ENCODE measurements at places on chromosomes 12 and 14. TPM values are rescaled to one million over a fixed set of nuclear protein-coding genes. Genes with fewer than 3 reads are reported as not detected.

MAP3K9 gene
- 19.5 TPM for total RNA-seq

DNA sequence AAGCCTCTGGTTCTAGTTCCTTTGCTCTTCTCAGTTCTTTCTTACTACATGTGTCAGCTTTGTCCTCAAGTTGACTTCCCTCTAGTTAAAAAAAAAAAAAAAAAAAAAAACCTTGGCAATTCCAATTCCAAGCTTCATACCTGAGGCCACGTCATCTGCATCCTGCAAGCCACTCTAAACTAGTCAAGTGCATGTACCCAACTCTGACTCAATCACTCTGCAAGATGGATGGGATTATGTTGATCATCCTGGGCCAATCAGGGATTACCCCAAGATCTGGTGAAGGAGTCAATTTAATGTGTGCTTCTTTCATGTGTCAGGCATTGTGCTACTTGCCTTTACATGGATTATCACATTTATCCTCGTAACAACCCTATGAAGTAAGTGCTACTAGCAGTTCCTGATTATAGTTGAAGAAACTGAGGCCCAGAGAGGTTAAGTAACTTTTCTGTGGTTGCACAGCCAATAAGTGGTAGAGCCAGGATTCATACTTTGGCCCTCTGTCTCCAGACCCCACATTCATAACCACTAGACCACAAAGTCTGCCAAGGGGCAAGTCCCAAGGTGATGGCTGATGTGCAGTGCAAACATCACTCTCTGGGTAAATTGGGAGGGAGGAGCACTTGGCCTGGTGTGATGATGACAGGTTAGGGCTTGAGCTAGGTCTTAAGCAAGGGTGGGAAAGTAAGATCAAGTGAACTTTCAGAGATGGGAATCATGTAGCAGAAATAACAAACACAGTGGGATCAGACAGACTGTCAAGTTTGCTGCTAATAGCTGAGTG lies 17.3 kb upstream of the CCND2 start:
- no peak for DNase-seq

DNA sequence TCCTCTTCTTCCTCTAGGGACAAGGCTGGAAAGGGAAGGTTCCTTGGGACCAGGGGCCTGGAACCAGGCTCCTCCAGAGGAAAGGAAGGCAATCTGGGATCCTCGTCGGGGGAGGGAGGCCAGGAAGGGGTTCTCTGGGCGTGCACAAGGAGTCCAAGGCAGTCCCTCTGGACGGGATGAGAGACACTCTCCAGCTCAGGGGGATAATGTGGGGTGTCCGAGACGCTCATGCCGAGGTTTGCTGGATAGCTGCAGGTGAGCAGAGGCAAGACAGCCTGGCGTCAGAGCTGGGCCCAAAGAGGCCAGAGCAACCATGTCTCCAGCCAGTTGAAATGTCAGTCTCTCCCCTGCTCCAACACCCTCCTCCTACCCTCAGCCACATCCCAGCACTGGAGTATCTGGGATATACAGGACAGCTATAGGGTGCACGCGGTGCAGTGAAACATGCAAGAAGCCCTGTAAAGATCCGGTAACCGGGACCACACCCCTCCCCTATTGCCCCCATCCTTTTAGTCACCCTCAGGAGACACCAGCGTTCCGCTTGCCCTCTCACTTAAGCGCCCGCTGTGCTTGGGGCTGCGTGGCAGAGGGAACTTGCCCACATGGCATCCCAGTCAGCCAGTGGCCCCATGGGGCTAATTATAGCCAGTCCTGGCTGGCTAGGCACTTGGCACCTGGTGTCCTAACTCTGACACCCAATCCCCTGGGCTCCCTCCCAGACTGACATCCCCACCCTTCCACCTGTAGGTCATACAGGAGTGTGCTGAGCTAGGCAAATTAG lies at the start of gene KLHL33:
Gene KLHL33, minus strand, starts transcription at position 585 of the 781 bp plus-strand sequence. Its CDS starts 355 bp downstream, at position 230.
- no peak for DNase-seq

DNA sequence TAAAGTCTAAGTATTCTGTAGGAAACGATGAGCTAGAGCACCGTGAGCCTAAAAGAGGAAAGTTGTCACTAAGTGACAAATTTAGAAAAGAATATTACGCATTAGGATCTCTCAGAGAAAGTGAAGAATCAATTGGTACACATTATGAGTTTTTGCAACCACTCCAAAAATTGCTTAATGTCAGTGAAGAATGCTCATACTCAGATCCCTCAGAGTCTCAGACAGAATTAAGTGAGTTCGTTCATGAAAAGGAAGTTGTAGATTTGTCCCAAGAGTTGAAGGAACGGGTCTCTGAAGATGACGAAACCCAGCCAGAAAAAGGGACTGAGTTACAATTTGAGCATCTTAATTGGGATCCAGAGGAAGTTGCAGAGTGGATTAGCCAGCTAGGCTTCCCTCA lies 1.5 kb downstream of the SAMD15 start:
- DNase-seq, result no peak

RNF212B gene
- total RNA-seq, result not detected

PRICKLE1 gene
- 3.8 TPM for total RNA-seq

IKZF4 gene
- total RNA-seq, result 15.7 TPM

DNA sequence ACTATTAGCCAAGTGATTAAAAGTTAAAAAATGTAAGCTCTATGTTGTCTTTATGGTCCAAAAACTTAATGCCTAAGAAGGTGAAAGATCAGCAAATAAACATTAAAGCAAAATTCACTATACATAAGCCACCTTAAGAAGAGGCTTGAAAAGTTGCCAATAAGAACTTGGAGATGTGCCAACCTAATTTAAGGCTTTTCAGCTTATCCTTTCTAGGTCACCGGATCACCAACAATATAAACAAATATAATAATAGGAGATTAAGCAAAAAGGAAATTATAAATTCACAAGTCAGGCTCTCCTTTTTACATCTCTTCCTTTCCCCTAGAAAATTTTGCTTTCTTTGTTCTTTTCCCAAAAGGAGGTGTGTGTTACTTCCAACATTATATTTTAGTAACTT lies 30.9 kb downstream of the SLC2A3 start:
- no peak for DNase-seq

DNA sequence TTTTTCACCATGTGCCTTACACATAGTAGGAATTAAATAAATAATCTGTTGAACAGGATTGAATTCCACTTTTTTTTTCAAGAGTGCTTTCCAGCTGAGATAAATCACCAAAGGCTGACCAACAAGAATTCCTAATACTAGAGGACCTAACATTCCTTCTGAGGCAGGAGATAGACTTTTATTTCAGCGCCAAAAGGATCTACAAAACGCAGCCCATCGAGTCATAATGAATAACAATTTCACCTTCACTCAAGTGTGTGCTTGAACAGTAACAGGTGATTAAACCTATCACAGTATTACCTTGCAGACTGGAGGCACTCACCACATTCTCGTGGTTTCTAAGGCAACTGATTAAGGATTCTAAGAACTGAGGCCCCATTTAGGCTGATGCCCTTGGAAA lies 224.3 kb upstream of the ATP2B1 start:
- no peak for DNase-seq

GRCh38 chr12:105294161-105294560 lies 36.3 kb upstream of the C12orf75 start:
- DNase-seq, result no peak

COX8C gene
- total RNA-seq, result not detected

DNA sequence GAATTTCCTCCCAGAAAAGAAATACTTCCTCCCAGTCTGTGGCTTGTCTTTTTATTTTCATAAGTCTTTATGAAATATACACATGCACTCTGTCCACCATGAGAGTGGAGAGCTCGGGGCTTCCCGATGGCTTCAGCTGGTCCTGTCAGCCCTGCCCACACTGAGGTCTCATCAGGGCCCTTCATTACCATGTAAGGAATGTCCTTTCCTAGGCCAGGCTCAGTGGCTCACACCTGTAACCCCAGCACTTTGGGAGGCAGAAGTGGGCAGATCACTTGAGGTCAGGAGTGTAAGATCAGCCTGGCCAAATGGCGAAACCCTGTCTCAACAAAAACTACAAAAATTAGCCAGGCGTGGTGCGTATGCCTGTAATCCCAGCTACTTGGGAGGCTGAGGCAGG lies 77.0 kb downstream of the CPSF2 start:
- no peak for DNase-seq

GRCh38 chr14:61212546-61212945 lies 68.6 kb downstream of the TMEM30B start:
- no peak for DNase-seq

LRFN5 gene
- not detected for total RNA-seq

DNA sequence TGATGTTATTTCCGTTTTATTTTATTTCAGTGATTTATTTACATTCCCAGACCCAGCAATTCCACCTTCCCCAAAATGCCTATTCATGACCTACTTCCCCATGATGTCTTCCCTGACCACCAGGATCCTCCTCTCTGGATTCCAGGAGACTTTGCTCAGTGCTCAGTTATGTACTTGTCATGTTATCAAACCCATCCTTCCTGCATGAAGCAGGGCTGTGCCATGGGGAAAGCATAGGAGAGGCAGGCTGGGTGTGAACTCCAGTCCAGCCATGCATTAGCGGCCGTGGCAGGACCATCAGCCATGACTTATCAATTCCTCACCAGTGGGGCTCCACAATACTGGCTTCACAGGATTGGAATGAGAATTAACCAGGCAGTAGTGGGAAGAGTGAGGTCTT lies 57.8 kb downstream of the B4GALNT3 start:
- no peak for DNase-seq

NTF3 gene
- total RNA-seq, result 5.3 TPM

PRB4 gene
- total RNA-seq, result not detected

DNA sequence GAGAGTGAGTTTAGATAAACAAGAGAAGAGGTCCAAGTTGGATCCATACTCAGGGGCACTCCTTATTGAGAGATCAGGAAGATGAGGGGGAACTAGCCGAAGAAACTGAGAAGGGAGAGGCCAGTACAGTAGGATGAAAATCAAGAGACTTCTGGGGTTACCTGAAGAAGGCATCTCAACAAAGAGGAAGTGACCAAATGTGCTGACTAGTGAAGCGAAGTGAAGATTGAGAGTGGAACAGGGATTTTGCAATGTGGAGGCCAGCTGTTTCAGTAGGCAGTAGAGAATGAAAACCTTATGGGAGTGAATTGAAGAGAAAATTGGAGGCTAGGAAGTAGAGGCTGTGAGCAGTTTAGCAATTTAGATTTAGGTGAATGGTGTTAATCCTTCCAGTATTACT lies 153.0 kb downstream of the SYNE2 start:
- no peak for DNase-seq

PRDM4 gene
- total RNA-seq, result 19.1 TPM

All from Caco-2 (cell line).